ENCODE measurements at places on chromosomes 11 and 22.
A peak's percentile ranks its signal among the peaks of the same experiment; 100 is the strongest.

- DNase-seq: no peak
These were observed 230.9 kb upstream of the UBASH3B start for GRCh38 chr11:122424636-122425035.

DNA sequence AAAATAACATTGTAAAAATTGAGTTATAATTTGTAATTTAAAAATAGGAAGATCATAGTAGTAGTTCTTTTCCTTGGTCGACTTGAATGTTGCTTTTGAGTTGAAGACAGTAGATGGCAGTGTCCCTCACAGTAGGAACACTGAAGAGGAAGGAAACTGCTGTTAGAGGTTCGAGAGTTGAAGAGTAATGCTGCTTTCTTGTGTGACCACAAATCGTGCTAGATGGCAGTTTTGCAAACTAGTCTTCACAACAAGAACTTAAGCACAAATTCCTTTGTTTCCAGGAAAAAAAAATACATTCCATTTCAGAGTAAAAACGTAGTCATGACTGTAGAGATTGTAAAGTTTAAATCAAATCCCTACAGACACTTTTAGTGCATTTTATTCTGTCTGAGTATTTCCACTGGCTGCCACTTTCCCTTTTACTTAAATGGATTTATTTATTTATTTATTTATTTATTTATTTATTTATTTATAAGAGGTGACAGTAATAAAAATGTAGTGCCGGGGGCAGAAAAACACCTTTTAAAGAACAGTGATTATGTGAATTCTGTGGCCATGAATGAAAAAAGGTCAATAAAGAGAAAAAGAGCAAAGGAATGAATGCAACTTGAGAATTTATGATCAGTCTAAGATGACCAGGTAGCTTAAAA is 54.6 kb downstream of the SPECC1L start:
- DNase-seq: peak; percentile 92

- DNase-seq: no peak
These were observed 56.2 kb downstream of the MICAL3 start for GRCh38 chr22:17968126-17968525.

GRCh38 chr11:123206791-123207434 is 11.9 kb upstream of the CLMP start:
- no peak for DNase-seq
